ENCODE measurements at places on chromosomes 16 and 17.

GRCh38 chr17:9693755-9694154, 48.4 kb downstream of the USP43 start:
- no peak for DNase-seq

DNA sequence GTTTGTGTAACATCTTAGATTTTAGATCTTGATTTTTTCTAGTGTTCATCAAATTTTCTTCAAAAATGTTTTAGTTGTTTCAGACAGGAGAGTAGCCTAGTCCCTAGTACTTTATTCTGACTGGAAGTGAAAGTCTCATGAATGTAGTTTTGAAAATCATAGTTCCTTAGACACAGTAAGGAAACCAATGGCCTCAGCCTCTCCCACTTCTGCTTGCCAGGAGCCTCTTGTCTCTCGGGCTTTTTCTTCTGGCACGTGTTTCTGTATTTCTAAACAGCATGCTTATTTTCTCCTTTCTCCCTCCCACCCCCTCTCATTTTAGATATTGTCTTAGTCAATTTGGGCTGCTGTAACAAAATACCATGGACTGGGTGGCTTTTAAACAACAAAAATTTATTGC, 9.8 kb downstream of the SLFN5 start:
- no peak for DNase-seq

DNA sequence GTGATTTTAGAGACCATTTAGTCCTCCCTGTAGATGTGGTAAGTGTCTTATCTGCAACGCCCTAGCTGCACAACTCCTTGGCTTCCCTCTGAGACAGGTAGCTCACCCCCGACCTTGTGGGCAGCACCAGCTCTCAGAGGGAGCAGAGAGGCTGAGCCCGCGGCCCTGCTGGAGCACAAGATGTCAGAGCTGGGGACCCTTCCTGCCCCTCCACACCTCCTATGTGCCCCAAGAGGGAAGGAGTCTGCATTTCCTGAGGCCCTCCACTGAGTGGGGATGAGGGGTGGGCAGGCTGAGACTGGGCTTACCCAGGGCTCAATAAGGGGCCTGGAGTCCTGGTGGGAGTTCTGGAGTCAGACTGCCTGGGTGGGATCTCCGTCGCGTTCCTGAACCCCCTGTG, 12.2 kb upstream of the ADGRG1 start:
- no peak for DNase-seq

DNA sequence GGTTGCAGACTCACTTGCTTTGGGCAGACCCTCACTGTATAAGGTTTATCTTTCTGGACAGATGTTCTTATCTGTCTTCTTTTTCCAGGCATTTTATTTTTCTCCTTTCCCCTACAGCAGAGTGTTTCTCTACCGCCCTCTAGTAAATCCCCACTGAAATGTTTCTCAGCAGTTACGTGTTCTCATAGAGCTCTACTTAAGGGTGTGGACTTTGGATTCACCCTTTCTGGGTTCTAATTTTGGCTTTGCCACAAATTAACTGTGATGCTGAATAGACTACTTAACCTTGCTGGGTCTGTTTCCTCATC, 2.0 kb downstream of the ADAT1 start:
- no peak for DNase-seq

GRCh38 chr17:49209061-49209571, 1.3 kb downstream of the GNGT2 start:
- no peak for DNase-seq

DNA sequence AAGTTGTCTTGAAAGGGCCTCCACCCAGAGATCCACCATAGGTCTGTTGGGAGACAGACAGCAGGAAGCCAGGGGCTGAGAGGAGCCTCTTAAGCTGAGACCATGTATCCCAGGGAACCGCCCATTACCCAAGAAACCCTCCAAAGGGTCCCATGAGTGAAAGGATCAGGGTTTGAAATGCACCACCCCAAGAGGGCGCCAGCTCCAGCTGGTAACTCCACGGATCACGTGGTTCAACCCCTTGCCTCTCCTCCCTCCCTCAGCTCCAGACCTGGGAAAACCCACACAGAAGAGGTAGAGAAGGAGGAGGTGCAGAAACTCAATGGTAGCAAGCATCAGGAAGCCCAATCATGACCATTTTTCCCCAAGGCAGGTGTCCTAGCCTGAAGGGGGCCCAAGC, 148.7 kb downstream of the AIPL1 start:
- no peak for DNase-seq

- DNase-seq = no peak
These were observed 98.8 kb downstream of the SYCE1L start for GRCh38 chr16:77297996-77298395.

- DNase-seq = no peak
These were observed 2.7 kb downstream of the ALDOC start for GRCh38 chr17:28573966-28574480.

DNA sequence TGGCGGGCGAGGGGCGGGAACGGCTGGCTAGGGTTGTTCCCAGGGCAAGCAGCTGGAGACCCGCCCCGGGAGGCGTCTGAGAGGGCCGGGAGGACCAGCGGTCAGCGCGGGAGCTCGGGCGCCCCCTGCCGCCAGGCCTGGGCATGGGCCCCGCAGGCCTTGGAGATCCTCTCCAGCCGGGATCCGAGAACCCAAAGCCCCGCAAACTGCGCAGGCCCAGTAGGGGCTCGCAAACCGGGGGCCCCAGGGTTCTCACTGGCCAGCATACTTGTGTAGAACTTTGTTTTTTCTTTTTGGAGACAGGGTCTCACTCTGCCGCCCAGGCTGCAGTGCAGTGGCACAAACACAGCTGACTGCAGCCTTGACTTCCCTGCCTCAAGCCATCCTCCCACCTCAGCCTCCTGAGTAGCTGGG, 20.8 kb upstream of the ZNF423 start:
- DNase-seq = no peak

DNA sequence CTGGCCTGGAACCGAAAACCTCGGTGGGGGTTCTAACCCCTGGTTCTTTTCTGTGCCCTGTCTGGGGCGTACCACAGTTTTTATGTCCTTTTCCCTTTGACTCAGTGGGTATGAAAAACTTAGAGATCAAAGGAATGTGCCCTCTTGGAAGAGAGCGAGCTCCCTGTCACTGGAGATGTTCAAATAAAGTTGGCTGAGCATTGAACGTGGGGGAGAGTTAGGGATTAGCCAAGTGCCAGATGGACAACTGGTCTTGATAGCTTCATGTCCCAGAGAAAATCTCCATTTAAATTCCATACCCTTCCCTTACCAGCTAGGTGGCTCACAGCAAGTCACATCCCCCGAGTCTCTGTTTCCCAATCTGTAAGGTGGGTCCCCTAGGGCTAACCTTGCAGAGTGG, 9.5 kb downstream of the ADGRG1 start:
- DNase-seq = no peak

DNA sequence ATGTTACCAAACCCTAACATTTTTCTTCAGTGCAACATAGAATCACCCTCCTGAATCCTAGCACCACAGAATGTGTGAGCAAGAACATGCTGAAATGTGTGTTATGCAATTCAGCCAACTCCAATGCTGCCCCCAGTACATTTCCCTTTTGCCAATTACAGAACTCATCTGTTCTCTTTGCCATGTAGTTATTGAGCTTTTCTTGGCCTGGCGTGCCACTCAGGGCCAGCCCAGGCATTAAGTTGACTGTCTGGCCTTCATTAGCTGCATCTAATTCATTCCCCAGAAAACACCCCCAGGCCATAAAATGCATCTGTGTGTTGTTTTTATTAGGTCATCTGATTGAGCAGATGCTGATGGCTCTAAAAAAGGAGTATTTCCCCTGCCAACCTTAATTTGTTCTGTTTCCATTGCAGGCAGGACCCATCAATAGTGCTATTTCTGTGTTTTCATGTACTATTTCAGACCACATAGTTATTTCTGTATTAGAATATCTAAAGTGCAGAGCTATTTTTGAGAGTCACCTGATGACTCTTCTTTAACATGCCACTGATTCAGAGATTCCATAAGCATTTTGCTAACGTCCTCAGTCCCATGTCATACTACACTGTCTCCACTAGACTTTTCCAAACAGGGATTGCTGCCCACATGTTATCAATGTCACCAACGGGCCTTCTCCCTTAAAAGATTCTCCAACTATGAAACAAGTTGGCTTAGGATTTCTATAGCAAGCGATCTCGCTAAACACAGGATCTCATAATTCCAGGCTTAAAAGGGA, 969.7 kb downstream of the CDH11 start:
- no peak for DNase-seq

- no peak for DNase-seq
These were observed 126.3 kb downstream of the ABCC1 start for GRCh38 chr16:16075488-16076422.

DNA sequence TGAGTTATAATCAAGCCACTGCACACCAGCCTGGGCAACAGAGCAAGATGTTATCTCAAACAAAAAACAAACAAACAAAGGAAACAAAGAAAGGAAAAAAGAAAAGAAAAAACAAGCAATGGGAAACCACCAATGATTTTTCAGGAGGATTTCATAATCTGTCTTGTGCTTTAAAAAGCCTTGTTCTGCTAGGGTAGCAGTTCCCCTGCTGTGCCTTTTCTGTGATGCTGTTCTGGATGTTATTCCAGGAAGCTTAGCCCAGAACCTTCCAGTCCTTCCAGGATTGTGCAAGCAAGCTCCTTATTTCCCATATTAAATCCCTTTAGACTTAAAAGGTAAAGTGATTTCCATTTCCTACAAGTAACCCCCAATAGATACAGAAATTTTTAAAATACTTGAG, 171.1 kb downstream of the ABCC12 start:
- DNase-seq = no peak

DNA sequence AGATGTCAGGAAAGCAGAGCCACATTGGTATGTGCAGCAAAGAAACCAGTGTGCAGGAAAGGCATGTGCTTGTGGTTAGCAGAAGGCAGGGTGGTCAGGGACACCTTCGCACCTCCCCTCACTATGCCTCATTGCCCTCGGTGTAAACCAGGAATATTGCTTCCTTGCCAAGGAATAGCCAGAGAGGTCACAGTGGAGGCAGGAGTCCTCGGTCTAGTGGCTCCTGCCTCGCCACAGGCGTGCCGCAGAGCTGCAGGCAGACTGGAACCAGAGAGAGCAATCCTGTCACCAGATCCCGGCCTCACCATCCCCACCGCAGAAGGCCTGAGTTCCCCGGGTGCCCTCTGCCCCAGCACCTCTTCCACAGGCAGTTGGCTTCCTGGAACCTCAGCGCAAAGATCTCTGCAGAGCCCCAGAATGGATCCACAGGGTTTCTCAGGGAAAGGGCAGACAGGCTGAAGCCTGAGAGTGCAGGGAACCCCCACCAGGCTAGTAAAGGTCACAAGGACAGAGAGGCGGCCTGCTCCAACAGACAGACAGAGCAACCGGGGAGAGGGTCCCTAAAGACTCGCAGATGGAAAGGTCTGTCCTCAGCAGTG, 21.6 kb downstream of the CCDC182 start:
- DNase-seq = no peak

DNA sequence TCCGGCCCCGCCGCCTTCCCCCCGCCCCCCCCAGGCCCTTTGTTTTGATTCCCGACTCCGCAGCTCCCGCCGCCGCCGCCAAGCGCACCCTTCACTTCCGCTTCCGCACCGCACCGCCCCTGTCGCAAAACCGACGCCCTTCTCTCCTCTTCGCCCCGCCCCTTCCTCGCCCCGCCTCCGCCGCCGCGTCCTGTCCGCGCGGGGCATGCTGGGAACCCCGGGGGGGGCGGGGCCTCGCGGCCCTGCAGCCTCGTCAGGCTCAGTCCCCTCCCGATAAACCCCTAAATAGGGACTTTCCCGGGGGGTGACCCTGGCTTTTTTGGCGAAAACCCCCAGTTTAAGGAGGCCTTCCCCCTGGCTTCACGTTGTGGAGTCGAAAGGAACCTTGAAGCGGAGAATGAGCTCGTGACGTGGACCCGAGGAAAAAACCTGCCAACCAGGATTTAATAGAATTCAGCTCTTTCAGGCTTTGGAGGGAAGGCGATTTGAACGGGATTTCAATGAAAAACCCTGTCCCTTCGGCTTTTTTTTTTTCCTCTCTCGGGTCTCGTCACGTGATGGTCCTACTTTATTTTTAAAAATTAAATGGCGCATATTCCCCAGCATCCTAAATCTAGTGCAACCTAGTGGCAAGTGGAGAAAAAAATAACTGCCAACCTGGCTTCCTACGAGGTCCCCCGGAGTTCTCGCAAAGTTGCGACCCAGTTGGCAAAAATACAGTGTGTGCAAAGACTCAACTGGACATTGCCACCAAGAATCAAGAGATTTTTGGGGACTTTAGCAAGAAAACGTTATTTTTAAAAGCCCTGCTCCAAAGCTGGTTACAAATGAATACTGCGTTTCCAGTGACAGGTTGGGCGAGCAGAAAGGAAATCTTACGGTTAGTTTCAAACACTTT, at the start of gene MARF1:
TSS of gene MARF1 (minus strand) at position 107 of the 898 bp plus-strand sequence. CDS start 3,921 bp downstream, outside the sequence.
- peak; percentile 99 for DNase-seq

DNA sequence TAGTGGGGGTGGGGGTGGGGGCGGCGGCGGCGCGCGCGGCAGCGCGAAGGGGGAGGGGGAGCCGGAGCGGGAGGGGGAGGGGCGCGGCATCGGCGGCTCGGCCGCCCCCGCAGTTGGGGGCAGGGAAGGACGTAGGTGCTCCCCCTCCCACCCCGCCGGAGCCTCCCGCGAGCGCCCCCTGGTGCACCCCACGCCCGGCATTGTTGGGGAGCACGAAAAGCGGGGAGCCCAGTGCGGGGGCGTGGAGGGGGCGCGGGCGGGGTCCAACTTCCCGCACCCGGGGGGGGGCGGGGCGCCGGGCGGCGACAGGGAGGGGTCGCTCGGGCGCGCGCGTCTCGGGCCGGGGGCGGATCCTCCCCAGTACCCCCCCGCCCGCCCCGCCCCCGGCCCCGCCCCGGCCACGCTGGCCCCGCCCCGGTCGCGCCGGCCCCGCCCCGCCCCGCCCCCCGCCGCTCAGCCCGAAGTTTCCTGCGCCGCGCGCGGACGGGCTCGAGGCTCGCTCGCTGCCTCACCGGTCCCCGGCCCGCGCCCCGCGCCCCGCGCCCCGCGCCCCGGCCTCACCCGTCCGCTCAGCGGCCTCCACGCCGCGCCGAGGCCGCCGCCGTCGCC, at the start of gene CACNA1H:
TSS of gene CACNA1H (plus strand) at position 456 of the 609 bp plus-strand sequence. CDS start 632 bp downstream, outside the sequence.
- peak; percentile 17 for DNase-seq

- DNase-seq = no peak
These were observed 30.1 kb downstream of the ADCY9 start for GRCh38 chr16:4086153-4086552.

DNA sequence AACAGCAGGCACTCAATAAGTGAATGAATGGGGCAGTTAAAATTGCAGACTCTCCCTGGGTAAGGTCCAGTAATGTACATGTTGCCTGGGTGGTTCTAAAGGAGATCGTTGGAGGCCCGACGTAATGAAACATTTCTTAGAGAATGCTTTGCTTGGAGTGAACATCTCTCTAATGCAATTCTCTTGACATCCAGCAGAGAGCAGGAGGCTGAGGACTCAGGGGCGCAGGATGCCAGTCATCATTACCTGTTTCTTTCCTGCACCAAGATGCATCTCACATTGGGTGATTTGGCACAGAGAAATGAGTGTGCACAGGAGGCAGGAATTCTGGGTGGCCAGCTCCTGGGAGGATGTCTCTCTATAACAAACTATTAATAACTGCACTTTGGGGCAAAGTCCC, 130.3 kb upstream of the RBBP6 start:
- DNase-seq = no peak

Data from stimulated activated CD8-positive, alpha-beta memory T cell treated with anti-CD3 and anti-CD28 coated beads, Interleukin-2, amount 100 ng/mL, for 48 hours (primary cell).